B cell (primary cell): ENCODE measurements at places on chromosomes 3 and 15. TPM values are rescaled to one million over a fixed set of nuclear protein-coding genes. Genes with fewer than 3 reads are reported as not detected.
A peak's percentile ranks its signal among the peaks of the same experiment; 100 is the strongest.

GRCh38 chr3:106261396-106261795 is 392.6 kb upstream of the CBLB start:
- no peak overlapping the region for H3K27ac ChIP-seq
- peaks cover 8% of the 10 kb centered on the region for H3K4me1 ChIP-seq
- H3K4me3 ChIP-seq, result no peak overlapping the region
- H3K27me3 ChIP-seq, result no peaks in the 10 kb centered on the region

DNA sequence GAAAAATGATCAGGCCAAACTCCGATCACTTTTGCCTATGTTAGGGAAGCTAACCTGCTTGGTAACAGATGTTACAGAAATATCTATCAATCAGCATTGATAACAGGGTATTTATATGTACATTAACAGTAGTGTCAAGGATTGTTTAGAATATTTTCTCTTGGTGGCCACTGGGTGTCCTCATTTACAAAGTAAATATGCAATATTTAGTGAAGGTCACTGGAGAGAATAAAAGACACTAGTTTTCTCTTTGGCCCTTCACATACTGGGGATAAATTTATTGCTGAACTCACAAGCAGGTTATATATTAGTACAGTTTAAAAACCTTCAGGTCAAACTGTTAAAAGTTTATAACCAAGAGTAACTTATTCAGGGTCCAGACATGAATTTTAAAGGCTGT is 69.0 kb downstream of the TIGIT start:
- H3K4me1 ChIP-seq, result no peaks in the 10 kb centered on the region
- H3K36me3 ChIP-seq, result no peaks in the 10 kb centered on the region
- no peak overlapping the region for H3K27ac ChIP-seq
- H3K4me3 ChIP-seq, result no peak overlapping the region
- DNase-seq, result peak; percentile 13
- H3K27me3 ChIP-seq, result no peaks in the 10 kb centered on the region

GRCh38 chr3:14915636-14916222 is 31.7 kb upstream of the NR2C2 start:
- DNase-seq, result no peak
- H3K36me3 ChIP-seq, result no peaks in the 10 kb centered on the region
- H3K27ac ChIP-seq, result no peak overlapping the region
- H3K4me1 ChIP-seq, result no peaks in the 10 kb centered on the region

- no peaks in the 10 kb centered on the region for H3K36me3 ChIP-seq
- no peak for DNase-seq
- no peaks in the 10 kb centered on the region for H3K27me3 ChIP-seq
- no peaks in the 10 kb centered on the region for H3K4me1 ChIP-seq
- no peak overlapping the region for H3K27ac ChIP-seq
Observed at GRCh38 chr3:150130404-150131100, 159.9 kb upstream of the PFN2 start.

DNA sequence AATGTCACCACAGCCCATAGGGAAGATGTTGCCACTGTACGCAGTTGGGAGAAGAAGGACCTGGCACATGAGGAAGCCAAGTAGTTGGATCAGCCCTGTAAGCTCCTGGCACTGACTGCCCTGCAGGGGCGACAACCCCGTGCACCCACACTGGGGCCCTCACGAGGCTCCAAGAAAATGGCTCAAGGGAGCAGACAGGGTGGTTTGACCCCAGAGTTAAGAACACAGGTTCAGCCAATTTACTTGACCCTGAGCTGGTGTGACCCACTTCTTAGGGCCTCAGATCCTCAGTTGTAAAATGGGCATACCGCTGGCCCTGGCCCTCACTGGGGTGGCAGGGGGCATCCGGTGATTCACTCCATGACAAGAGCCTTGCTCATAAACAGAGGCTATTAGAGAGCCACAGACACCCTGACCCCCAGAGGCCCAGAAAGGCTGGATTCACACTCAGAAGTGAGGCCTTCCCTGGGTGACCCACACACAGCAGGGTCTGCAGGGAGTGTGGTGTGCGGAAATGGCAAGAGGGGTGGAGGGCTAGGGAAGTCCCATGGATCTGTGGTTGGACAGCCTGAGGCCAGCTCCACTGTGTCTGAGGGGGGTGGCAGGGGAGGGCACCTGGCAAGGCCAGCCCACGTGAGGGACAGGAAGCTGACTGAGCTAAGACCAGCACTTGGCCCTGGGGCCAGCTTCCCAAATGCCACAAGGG is 1.7 kb upstream of the HHATL start:
- H3K4me3 ChIP-seq, result no peak overlapping the region
- no peaks in the 10 kb centered on the region for H3K4me1 ChIP-seq
- no peaks in the 10 kb centered on the region for H3K27me3 ChIP-seq

- no peaks in the 10 kb centered on the region for H3K27me3 ChIP-seq
- H3K27ac ChIP-seq, result no peak overlapping the region
- DNase-seq, result no peak
- no peaks in the 10 kb centered on the region for H3K4me1 ChIP-seq
Observed at GRCh38 chr15:29900237-29901189, 78.2 kb upstream of the TJP1 start.

DNA sequence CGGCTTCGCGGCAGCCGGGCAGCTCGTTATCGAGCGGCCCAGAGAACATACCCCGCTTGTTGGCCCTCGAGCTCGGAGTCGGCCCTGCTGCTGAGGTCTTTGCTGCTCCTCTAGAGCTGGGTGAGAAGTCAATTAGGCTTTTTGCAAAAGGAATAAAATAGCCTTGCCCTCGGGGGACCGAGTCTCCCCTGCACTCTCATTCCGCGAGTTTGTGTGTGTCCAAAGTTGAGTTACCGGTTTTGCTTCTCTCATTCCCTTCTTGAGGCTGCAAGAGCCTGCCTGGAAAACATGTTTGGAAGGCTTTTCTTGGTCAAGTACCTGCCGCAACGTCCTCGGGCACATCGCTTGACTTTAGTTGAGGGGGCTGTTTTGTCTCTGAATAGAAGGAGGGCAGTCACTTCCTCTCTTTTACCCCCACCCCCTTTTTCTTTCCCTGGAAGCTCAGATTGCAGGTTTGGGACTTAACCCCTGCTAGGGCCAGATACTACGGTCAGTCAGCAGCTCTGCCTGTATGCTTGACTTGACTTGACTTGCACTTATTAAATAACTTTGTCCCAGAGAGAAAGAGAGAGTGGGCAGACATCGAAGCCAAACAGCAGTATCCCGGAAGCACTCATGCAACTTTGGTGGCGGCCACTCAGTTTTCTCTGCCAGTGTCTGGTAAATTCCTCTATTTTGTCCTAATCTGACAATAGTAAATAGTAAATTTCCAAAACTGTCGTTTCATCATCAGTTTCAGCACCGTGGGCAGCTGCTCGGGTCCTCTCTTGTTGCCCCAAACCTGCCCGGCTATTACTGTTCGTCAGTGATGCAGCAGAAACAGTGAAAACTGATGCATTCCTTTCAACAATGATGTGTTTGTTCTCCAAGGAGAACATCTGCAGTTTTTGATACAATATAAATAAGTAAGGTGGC is 609 bp downstream of the RNF13 start:
- H3K4me3 ChIP-seq, result peak overlapping the region; percentile 99
- no peaks in the 10 kb centered on the region for H3K27me3 ChIP-seq
- H3K4me1 ChIP-seq, result peaks cover 39% of the 10 kb centered on the region
- H3K27ac ChIP-seq, result peak overlapping the region; percentile 94
- H3K36me3 ChIP-seq, result no peaks in the 10 kb centered on the region

DNA sequence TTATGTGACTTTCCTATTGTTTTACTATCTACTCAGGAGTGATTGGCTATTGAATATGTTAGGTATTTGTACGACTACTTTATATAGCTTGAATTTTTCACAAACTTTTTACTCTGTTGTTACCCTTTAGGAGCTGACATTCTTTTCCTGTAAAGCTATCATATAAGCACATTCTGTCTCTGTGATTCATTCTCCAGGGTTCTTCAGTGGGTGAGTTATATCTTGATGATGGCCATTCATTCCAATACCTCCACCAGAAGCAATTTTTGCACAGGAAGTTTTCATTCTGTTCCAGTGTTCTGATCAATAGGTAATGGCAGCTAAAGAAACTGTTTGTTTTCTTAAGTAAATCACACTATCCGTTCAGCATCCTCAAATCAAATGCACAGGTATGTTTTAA is 10.1 kb upstream of the CAPN3 start:
- H3K4me1 ChIP-seq, result no peaks in the 10 kb centered on the region
- H3K27me3 ChIP-seq, result no peaks in the 10 kb centered on the region
- H3K27ac ChIP-seq, result no peak overlapping the region
- DNase-seq, result no peak

DNA sequence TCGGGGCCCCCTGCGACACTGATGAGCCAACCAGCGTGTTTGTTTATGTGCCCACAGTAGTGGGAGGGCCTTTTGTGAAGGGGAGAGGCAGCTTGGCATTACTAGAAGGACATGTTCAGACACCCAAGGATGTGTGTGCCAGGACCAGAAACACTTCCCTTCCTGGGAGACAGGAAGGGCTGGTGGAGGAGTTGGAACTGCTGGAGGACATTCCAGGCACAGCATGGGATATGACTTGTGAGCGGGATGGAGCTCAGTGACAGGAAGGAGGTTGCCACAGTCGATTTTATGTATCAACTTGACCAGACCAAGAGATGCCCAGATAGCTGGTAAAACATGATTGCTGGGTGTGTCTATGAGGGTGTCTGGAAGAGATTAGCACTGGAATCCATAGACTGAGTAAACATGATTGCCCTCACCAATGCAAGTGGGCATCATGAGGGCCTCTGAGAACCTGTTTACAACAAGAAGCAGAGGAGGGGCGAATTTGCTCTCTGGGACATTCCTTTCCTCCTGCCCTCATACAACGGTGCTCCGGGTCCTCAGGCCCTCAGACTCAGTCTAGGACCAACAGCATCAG is 106.4 kb upstream of the TLE3 start:
- H3K4me1 ChIP-seq, result peaks cover 17% of the 10 kb centered on the region
- no peak for DNase-seq
- H3K27ac ChIP-seq, result no peak overlapping the region
- no peak overlapping the region for H3K4me3 ChIP-seq
- H3K27me3 ChIP-seq, result no peaks in the 10 kb centered on the region
- no peaks in the 10 kb centered on the region for H3K36me3 ChIP-seq

- no peak overlapping the region for H3K27ac ChIP-seq
- DNase-seq, result no peak
- H3K4me1 ChIP-seq, result no peaks in the 10 kb centered on the region
- H3K4me3 ChIP-seq, result no peak overlapping the region
- no peaks in the 10 kb centered on the region for H3K36me3 ChIP-seq
Observed at GRCh38 chr3:149288655-149289054, 44.8 kb downstream of the TM4SF18 start.

DNA sequence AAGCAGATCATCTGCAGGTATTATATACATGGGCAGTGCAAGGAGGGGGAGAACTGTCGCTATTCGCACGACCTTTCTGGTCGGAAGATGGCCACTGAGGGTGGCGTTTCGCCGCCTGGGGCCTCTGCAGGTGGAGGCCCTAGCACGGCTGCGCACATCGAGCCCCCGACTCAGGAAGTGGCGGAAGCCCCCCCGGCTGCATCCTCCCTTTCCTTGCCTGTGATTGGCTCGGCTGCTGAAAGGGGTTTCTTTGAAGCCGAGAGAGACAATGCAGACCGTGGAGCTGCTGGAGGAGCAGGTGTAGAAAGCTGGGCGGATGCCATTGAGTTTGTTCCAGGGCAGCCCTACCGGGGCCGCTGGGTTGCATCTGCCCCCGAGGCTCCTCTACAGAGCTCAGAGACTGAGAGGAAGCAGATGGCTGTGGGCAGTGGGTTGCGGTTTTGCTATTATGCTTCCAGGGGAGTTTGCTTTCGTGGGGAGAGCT is 639 bp downstream of the MKRN3 start:
- peak overlapping the region; percentile 19 for H3K4me3 ChIP-seq
- peak overlapping the region; percentile 74 for H3K27ac ChIP-seq
- DNase-seq, result no peak
- no peaks in the 10 kb centered on the region for H3K36me3 ChIP-seq
- no peaks in the 10 kb centered on the region for H3K4me1 ChIP-seq

GRCh38 chr3:192731233-192731632 is 3.9 kb upstream of the FGF12 start:
- H3K4me3 ChIP-seq, result no peak overlapping the region
- H3K4me1 ChIP-seq, result no peaks in the 10 kb centered on the region

DNA sequence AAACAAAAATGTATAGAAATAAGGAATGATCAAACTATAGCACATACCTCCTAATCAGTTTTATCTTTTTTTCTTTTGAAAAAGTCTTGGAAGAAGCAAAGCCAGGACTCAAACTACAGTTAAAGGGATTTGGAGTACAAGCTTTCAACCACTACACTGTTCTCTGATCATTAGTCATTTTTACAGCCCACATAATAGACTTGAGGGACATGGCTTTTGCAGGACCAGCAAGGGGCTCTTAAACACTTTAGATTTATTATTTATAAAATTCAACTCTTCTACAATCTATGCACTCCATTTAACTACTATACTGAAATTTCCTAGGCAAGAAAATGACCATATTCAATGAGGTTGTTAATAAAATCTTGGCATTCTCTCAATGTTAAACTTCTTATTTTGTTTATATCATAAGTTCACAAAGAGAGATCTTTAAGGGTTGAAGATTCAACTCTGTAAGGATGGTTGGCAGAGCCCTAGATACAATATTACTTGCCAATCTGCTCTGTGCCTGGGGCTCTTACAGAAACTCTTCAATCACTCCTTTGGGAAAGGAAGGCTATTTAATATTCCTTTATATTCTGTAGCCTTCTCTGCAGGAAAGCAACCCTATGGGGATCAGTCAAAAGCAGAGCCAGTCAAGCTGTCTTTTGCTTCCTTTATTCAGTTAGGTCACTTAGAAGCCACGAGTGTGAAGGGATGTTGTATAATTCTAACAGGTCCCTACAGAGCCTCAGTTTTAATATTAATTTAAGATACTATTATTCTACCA is 557.7 kb upstream of the SGO1 start:
- H3K4me1 ChIP-seq, result no peaks in the 10 kb centered on the region
- no peak overlapping the region for H3K4me3 ChIP-seq
- no peak for DNase-seq
- no peak overlapping the region for H3K27ac ChIP-seq
- H3K27me3 ChIP-seq, result no peaks in the 10 kb centered on the region

DNA sequence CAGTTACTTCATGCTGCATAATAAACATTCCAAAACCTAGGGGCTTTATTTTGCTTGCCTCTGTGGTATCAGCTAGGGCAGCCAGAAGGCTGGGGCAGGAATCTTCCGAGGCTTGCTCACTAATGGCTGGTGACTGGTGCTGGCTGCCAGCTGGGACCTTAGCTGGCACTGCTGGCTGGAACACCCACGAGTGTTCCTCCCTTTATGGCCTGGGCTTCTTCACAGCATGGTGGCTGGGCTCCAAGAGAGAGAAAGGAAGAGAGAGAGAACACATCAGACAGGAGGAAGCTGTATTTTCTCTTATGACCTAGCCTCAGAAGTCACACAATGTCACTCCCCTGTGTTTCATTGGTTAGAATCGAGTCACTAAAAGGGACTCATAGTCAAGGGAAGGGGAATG is 23.9 kb upstream of the CDCP1 start:
- peaks cover 6% of the 10 kb centered on the region for H3K4me1 ChIP-seq
- no peak overlapping the region for H3K4me3 ChIP-seq
- H3K27ac ChIP-seq, result no peak overlapping the region
- no peaks in the 10 kb centered on the region for H3K27me3 ChIP-seq
- no peak for DNase-seq
- no peaks in the 10 kb centered on the region for H3K36me3 ChIP-seq

- H3K36me3 ChIP-seq, result no peaks in the 10 kb centered on the region
- DNase-seq, result no peak
Observed at GRCh38 chr3:142614059-142614626, 17.9 kb downstream of the PLS1 start.

GRCh38 chr3:60475096-60475495 is 776.2 kb downstream of the FHIT start:
- H3K4me3 ChIP-seq, result no peak overlapping the region
- DNase-seq, result no peak
- no peaks in the 10 kb centered on the region for H3K4me1 ChIP-seq
- H3K27me3 ChIP-seq, result no peaks in the 10 kb centered on the region
- H3K27ac ChIP-seq, result no peak overlapping the region

PCOLCE2 gene
- total RNA-seq, result not detected in 2 replicates

PDCD6IP gene
- total RNA-seq, result 276 TPM in 2 replicates

PRRT3 gene
- 3.9 and 4.4 TPM in 2 replicates for total RNA-seq

ZNF654 gene
- 19.5 and 22.1 TPM in 2 replicates for total RNA-seq

SLC51B gene
- total RNA-seq, result not detected in 2 replicates

FEZF2 gene
- total RNA-seq, result not detected in 2 replicates
